Stimulated activated CD4-positive, alpha-beta T cell treated with anti-CD3 and anti-CD28 coated beads, Interleukin-1b, Interleukin-23, amount 100 ng/mL, for 1 hour (primary cell): ENCODE measurements at places on chromosomes 7 and 10.

DNA sequence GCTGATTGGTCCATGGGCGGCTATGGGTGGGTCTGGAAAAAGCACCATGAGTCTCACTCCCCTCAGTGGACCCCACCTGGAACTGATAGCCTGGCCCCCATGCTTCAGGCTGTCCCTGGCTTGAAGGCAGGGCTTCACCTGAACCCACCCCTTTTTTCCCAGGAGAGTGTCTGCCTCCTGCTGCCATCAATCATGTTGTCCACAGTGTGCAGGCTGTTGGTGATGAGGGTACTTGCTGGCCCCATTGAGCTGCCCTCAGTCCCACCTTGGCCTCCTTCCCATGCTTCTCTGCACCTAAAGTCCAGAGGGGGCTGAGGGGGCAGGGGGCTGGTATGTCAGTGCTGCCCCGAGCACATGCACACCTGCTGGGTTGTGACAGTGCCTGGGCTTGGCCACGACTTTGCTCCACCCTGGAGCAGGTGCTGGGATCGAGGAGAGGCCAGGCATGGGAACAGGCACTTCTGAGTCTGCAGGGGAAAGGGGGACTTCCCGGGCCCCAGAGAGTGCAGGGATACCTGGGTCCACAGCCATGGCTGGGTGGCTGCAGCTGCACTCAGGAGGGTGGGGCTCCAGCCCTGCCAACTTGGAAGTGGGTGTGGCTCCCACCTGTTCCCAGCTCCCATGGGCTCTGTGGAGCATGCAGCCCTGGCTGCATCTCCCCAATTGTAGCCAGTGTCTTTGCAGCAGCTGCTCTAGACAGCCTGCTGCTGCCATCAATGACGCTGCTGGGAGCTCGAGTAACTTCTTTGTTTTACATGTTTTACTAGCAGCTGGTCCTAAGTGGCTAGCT lies 56.9 kb downstream of the ADK start:
- DNase-seq, result no peak

DNA sequence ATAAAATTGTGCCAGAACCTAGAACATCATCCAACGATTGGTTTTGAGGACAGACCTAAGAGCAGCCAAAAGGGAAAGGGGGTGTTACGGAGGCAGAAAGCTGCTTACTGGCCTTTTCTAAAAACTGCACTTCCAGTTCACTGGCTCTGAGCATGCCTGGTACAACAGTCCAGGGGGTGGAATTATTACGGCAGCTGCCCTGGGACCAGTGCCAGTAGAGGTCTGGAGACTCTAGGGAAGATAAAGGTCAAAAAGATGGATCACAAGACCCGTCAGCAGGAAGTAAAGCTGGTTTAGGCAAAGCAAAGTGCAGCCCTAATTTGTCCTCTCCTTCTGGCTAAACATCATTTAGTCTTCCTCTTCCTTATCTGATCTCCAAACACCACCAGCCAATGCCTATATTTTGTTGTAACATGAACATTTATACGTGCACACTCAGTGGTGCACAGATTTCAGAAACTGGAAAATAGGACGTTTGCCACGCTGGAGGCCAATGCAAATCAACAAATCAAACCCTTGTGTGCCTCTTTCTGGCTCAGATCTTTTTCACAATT lies 216.4 kb upstream of the DPP6 start:
- DNase-seq, result no peak

GRCh38 chr10:115833119-115833518 lies 439.9 kb downstream of the GFRA1 start:
- no peak for DNase-seq

- no peak for DNase-seq
These were observed 32.3 kb downstream of the GPR22 start for GRCh38 chr7:107502154-107502553.

DNA sequence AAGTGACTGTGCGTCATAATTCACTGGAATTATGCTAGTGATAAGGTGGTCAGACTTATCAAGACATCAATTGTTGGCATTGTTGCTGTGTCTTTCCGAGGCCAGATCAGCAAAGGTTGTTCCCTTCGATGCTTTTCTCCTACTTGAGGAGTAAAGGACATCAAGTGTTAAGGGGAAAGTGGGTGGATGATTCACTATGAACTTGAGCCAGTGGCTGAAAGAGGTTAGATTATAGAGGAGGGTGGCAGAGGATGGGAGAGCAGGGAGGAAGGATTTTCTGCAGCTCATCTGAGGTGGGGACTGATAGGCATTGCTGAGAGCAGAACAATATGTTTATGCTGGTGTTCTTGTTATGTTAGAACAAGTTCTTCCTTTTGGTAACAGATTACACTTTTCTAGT lies 131.4 kb upstream of the AGR3 start:
- no peak for DNase-seq

DNA sequence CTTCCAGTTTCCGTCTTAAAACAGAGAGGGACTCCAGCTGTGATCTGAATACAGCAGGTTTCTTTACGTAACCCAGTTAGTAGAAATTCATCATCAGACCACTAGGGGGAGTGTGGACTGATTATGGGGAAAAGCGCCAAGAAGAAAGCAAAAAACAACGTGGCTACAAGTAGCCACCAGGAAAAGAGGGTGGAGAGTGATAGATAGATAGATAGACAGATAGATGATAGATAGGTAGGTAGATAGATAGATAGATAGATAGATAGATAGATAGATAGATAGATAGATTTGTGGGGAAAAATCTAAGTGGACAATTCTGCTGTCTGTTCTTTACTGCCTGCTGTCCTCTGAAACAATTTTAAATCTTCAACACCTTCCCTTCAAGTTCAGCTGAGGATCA lies 12.7 kb upstream of the AKR1B10 start:
- no peak for DNase-seq

GRCh38 chr10:75971402-75972211 lies 540.2 kb downstream of the LRMDA start:
- DNase-seq, result no peak

DNA sequence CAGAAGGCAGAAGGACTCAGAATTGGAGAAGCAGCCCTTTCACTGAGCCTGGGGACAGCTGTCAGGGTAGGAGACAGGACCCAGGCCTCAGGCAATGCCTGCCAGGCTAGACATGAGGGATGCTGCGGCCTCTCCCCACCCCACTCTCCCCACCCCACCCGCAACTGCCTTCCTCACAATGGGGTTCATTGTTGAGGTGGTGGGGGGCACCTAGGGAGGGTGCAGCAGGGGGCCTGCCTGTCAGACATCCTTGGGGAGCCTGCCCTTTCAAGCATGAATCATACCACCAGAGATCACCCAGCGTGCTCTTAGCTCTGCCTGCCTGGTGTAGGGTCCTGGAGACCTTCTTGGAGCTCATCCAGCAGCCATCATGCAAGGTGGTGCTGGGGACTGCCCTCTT lies at the start of gene C10orf62:
C10orf62 (plus strand) TSS at position 243 of the 400 bp plus-strand sequence. CDS start 177 bp downstream, outside the sequence.
- no peak for DNase-seq

- no peak for DNase-seq
These were observed 152.8 kb downstream of the AMPH start for GRCh38 chr7:38478404-38478803.

- no peak for DNase-seq
These were observed 88.7 kb downstream of the TMEM168 start for GRCh38 chr7:112701456-112701855.

DNA sequence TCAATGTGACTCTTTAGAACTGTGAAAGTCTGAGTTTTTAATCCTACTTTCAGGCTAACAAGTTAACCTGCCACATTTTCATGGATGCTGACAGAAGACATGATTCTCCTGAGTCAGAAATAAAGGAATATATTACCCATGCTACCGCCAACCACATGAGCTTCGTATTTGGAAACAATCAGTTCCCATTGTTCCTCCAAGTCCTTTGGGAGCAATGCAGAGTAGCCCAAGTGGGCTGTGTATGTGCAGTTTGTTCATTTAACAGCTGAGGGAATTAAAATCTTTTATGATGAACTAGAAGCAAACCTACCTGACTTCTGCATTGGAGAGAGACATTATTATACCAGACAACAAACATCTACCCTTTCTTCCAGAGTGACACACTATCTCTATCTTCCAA lies 169.3 kb upstream of the BET1 start:
- DNase-seq, result no peak

GRCh38 chr10:84076047-84076388 lies 63.3 kb upstream of the GHITM start:
- DNase-seq, result no peak

- DNase-seq, result no peak
These were observed 103.3 kb downstream of the GRB10 start for GRCh38 chr7:50679218-50680007.

- DNase-seq, result no peak
These were observed 77.9 kb downstream of the GLI3 start for GRCh38 chr7:42159130-42159529.

DNA sequence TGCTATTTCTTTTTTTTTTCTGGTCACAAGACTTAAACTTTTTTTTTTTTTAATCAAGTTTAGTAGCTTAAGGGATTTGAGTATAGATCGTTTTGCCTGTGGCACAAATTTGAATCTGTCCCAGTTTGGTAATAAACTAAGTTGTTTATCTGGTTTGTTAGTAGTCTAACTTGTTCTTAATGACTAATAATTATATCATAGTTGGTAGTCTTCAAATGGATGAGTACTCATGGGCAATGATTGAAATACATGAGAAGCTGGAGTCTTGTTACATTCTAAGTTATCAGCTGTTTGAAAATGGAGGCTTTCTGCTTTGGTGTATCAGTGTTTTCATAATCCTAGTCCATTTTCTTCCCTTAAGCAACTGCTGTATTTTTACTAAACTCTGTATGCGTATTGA lies 12.3 kb downstream of the BTAF1 start:
- no peak for DNase-seq

DNA sequence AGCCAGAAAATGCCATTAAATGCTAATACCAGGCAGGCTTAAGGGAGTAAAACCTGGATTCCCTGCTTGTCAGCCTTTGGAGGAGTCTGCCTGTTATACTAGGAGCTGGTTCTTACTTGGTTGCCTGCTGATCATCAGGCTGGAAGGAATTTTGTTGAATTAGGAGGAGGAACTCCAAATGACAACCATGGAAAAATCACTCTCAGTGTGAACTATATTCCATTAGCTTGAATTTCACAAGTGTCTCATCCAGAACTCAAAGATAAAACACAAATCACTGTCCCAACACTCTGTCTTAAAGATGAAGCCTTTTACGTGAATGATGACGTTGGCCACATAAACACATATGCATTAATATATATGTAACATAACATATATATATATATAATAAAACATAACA lies 238.9 kb upstream of the PLXDC2 start:
- no peak for DNase-seq

GRCh38 chr10:111440501-111440900 lies 363.7 kb downstream of the ADRA2A start:
- DNase-seq, result no peak

GRCh38 chr7:22110881-22111280 lies 165.2 kb upstream of the CDCA7L start:
- DNase-seq, result no peak

GRCh38 chr7:38628630-38629385 lies 2.4 kb downstream of the AMPH start:
- DNase-seq, result no peak

DNA sequence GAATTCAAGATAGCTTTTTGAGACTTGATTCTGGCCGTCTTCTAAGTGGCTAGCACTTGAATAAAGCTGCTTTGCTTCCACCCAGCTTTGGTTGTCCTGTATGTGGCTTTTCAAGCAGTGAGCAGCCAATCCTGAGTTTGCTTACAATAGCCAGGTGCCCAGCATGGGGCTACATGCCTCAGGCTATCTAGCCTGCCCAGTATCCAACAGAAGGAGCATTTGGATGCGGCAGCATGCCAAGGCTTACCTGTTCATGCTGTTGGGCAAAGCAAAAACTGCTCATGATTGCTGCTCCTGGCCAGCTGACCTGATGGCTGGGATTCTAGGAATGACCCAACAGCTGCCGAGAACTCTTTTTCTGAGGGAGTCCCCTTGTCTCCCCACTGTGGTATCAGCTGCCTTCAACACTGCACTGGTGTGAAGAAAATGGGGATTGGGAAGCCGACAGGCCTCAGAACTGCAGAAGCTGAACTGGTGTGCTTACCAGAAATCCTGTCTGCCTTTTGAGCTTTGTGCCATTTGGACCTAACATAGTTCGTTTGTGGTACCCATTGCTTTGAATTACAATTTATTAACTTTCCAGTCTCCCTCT lies 618.9 kb upstream of the IGFBP3 start:
- DNase-seq, result no peak

DNA sequence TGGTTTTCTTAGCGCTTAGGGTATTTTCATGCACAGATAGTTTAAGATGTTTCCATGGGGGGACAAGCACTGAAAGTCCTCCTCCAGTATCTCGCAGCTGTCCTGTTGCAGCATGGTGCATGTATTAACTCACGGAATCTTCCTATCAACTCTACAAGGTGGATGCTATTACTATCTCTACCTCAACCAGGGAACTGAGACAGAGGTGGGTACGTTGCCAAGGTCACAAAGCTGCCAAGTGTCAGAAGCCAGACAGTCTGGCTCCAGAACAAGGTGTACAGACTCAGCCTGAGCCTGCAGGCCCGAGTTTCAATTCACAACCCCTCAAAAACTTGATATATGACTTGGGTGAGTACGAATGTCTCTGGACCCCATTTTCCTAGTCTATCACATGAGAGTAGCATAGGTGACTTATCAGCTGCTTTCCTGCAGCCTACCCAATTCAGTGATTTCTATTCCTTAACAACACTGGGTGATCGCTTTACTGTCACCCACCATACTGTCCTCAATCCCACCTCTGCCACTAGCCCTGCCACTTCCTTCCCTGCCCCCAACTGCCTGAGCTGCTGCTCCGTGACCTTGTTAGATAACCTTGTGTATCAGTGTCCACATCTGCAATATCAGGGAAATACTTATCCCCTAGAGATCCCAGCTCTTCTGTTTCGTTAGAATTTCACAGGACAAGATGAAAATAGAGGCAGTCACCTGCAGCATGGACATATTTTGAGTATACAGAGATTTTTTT lies 92.1 kb downstream of the ABCC2 start:
- DNase-seq, result no peak

- no peak for DNase-seq
These were observed 55.7 kb upstream of the CDK1 start for GRCh38 chr10:60722623-60723022.

- DNase-seq, result no peak
These were observed 47.8 kb downstream of the BRI3 start for GRCh38 chr7:98329100-98329790.

GRCh38 chr10:15660990-15661389 lies 58.7 kb downstream of the ITGA8 start:
- no peak for DNase-seq

- no peak for DNase-seq
These were observed 6.6 kb upstream of the REPIN1 start for GRCh38 chr7:150361807-150362621.

DNA sequence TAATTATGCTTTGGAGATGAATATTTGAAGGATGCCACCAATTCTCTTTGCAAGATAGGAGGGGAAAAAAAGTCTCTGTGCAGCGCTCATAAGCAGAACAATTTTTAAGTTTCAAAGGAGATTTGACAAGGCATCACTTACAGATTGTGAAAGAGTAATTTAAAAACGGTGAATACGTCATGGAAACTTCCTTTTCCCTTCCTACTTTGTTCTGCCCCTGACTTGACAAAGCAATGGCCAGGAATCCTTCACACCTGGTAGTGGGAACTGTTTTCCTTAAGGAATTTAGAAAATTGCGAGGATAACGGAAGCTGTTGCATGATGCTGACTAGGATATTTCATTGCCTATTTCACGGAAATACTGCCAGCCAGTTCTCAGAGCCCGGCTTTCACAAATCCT lies 16.7 kb downstream of the FAM107B start:
- DNase-seq, result no peak
